ENCODE measurements at places on chromosomes 4 and X.

DNA sequence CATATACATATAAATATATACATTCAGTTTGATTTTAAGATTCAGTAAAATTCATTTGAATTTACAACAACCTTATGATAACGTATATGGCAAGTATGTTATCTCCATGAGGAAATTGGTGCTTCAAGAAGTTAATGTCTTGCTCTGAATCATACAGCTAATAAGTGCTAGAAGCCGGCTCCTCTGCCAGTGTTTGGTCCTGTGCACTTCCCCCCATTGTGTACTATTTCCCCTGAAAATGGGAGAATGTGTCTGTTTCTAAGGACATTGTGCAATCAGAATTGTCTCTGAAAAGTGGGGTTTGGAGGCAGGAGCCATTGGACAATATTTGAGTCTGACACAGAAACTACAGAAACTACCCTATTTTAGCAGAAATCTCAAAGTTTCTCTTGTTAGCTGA, 135.9 kb downstream of the CPE start:
- H3K36me3 ChIP-seq: no peaks in the 10 kb centered on the region
- H3K27me3 ChIP-seq: no peaks in the 10 kb centered on the region
- no peak overlapping the region for H3K27ac ChIP-seq
- H3K4me1 ChIP-seq: no peaks in the 10 kb centered on the region

GRCh38 chr4:87069037-87069742, 134.4 kb downstream of the AFF1 start:
- H3K36me3 ChIP-seq: peaks cover 22% of the 10 kb centered on the region
- DNase-seq: no peak
- no peaks in the 10 kb centered on the region for H3K27me3 ChIP-seq

GRCh38 chr4:145788755-145789154, 108.8 kb downstream of the C4orf51 start:
- no peaks in the 10 kb centered on the region for H3K4me1 ChIP-seq
- no peaks in the 10 kb centered on the region for H3K27me3 ChIP-seq
- H3K36me3 ChIP-seq: no peaks in the 10 kb centered on the region
- no peak overlapping the region for H3K4me3 ChIP-seq
- H3K27ac ChIP-seq: no peak overlapping the region

- H3K27me3 ChIP-seq: no peaks in the 10 kb centered on the region
- no peak overlapping the region for H3K4me3 ChIP-seq
- DNase-seq: no peak
- H3K4me1 ChIP-seq: no peaks in the 10 kb centered on the region
- no peak overlapping the region for H3K27ac ChIP-seq
Measured at GRCh38 chr4:108751321-108751720, 11.5 kb downstream of the ETNPPL start.

GRCh38 chrX:148214786-148215185, 233.6 kb downstream of the FMR1NB start:
- no peaks in the 10 kb centered on the region for H3K27me3 ChIP-seq
- no peak overlapping the region for H3K4me3 ChIP-seq
- no peak overlapping the region for H3K27ac ChIP-seq
- no peak for DNase-seq

DNA sequence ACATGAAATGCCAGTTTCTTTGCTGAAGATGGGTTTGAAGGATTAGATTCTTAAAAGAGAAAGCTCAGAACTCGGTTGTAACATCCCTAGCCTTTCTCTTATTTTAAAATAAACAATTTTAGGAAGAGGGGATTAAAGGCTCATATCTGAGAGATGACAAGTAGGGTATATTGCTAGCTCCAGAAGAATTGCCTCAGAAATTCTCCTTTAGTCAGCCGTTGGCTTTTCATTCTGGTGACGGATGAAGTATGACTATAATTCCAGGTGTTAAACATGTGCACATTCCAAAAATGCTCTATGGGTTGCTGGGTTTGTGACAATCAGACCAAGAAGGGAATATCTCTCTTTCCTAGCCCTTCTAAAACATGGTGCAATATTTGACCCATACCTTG, 17.8 kb downstream of the DKK2 start:
- H3K27ac ChIP-seq: no peak overlapping the region
- H3K4me3 ChIP-seq: no peak overlapping the region
- no peaks in the 10 kb centered on the region for H3K27me3 ChIP-seq
- no peaks in the 10 kb centered on the region for H3K36me3 ChIP-seq

DNA sequence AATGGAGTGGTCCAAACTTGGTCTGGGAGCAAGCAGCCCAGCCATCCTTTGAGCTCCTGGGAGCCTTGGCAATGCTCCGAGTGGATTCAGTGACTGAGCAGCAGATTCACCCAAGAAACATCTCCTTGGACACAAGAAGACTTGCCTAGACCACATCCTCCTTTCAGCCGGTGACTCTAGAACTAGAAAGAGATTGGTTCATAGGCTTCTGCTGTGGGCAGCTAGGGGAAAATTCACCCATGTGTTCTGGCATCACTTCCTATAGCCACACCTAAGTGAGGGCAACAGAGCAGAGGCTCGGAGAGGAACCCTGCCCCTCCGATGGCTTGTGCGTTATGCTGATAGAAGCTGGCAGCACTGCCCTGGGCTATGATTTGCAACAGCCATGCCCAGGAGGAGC, 16.0 kb downstream of the ZNF275 start:
- no peaks in the 10 kb centered on the region for H3K27me3 ChIP-seq
- H3K36me3 ChIP-seq: peaks cover 5% of the 10 kb centered on the region
- no peak overlapping the region for H3K4me3 ChIP-seq
- no peak overlapping the region for H3K27ac ChIP-seq
- H3K4me1 ChIP-seq: no peaks in the 10 kb centered on the region
- DNase-seq: no peak

DNA sequence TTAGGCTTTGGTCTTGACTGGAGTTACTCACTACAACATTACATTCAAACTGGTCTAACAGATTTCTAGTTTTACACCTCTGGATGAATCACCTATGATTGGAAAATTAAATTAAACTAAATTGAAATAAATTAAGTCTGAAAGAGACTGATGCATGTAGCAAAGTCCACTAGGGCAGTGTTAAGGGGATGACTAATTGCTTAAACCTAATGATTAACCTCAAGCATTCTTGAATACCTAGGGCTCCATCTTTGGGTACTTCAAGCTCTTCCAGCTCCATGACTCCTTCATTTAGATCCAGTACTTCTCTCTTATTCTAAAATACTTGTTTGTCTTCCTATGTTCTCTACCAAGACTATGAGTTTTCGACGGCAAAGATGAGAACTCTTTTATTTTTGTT, 86.8 kb downstream of the SH2D1A start:
- H3K36me3 ChIP-seq: no peaks in the 10 kb centered on the region
- no peak overlapping the region for H3K4me3 ChIP-seq
- no peaks in the 10 kb centered on the region for H3K4me1 ChIP-seq
- no peak overlapping the region for H3K27ac ChIP-seq
- DNase-seq: no peak

- no peaks in the 10 kb centered on the region for H3K27me3 ChIP-seq
- no peaks in the 10 kb centered on the region for H3K4me1 ChIP-seq
- H3K4me3 ChIP-seq: peak overlapping the region; percentile 69
- no peak for DNase-seq
- H3K27ac ChIP-seq: peak overlapping the region; percentile 81
- H3K36me3 ChIP-seq: no peaks in the 10 kb centered on the region
Measured at GRCh38 chr4:139666735-139667281, 1.2 kb downstream of the MGST2 start.

GRCh38 chrX:39149761-39150160, 348.5 kb downstream of the MID1IP1 start:
- no peak overlapping the region for H3K4me3 ChIP-seq
- H3K27me3 ChIP-seq: no peaks in the 10 kb centered on the region

DNA sequence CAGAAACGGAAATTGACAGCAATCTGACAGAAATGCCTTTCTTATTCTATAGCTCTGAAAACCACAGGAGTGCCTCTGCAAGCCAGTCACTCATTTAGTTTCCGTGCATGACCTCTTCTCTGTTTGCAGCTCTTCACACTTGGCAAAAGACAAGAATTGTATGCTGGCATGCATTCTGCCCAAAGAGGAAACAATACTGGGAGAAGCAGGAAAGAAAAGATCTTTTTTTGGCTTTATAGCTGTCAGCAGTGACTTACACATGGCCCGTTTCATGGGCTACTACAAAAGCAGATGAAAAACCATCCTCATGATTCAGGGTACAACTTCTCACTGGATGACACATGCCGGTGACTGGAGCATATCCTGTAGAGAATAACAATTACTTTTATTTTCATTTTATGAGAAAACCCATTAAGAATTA, 249.4 kb downstream of the ADAMTS3 start:
- no peaks in the 10 kb centered on the region for H3K36me3 ChIP-seq
- H3K4me3 ChIP-seq: no peak overlapping the region
- no peak for DNase-seq
- H3K27ac ChIP-seq: no peak overlapping the region
- H3K27me3 ChIP-seq: no peaks in the 10 kb centered on the region
